Activated T-cell treated with anti-CD3 and anti-CD28 coated beads, Interleukin-2, amount 50 U/mL, for 1 hour (primary cell): ENCODE measurements at places on chromosomes 5 and 9.

GRCh38 chr5:159211729-159212174 is 2.4 kb upstream of the RNF145 start:
- no peak for DNase-seq

DNA sequence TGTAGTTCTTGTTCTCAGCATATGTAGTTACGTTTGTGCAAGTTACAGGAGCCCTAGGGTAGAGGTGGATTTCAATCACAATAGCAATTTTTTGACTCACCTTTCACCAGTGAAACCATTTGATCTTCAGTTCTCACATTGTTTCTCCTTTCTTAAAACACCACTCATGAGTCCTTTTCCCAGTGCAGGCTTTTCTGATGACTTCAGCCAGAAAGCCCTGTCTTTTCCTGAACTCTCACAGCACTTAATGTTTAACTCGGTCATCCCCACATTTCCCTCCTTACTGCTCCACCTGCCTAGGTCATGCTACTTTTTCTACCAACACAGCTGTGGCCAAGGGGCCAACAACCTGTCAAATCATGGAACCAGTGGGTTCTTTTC is 37.9 kb downstream of the ARHGEF28 start:
- DNase-seq, result no peak

DNA sequence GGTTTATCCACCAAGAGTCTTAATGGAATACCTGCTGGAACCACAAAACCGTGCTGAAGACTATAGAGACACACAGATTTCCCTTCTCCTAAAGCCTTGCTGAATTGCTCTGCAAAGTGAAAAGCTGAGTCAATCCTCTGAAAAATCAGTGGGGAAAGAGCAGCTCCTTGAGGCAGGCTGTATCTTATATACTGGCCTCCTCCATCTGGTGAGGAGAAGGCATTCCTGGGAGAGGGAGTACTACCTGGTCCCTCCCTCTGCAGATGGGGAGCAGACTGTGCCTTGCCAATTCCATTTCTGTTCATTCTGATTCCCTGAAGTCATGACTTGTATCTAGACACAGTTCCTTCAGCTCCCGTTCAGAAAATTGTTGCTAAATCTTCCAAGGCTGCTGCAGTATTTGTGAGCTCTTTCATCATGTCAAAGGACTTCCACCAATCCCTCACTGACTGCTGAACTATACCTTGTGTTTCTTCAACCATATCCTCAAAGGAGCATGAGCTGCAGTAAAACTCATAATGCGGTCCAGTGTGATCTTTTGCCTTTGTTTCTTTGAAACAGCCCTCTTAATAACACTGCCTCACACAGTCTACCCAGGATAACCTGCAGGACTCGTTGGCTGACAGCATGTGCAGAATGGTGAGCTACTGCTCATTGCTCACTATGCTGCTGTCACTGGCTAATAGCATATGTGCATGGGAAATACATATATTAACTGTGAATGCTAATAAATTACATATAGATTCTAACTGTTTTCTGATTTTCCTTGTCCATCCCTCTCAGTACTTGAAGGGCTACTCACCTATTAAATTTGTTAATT is 84.5 kb downstream of the FOXD1 start:
- DNase-seq, result no peak

DNA sequence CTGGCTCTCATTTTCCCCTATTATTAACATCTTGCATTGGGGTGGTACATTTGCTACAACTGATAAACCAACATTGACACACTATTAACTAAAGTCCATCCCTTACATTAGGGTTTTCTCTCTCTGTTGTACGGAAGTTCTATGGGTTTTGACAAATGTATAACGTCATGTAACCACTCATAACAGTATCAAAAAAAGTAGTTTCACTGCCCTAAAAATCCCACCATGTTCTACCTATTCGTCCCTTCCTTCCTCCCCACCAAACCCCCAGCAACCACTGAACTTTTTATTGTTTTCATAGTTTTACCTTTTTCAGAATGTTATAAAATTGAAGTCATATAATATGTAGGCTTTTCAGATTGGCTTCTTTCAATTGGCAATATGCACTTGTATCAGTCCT is 40.1 kb downstream of the MLLT3 start:
- DNase-seq, result no peak

GRCh38 chr5:76715736-76716455 is at the start of gene F2R:
TSS of gene F2R (plus strand) at chr5:76716126. CDS start at chr5:76716308, 182 bp downstream.
- DNase-seq, result peak; percentile 70

GRCh38 chr9:128434340-128434739 is 13.7 kb downstream of the CERCAM start:
- DNase-seq, result no peak

GRCh38 chr9:121896545-121896943 is 196.6 kb downstream of the TTLL11 start:
- DNase-seq, result no peak

DNA sequence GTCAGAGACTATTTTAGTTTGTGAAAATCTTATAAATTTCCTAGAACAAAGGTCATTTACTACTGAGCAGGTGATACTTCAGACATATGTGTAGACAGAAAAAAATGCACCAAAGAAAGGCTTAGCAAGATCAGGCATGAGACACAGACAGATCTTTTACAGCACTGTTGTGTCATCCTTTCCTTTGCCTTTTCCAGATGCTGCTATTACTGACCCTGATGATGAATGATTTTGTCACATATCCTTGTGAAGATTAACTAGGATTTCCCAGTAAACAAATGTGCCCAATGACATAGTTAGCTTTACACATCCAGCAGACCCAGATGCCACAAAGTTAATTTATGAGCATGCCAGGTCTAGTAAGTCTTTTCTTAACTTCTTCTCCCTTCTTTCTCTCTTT is 68.2 kb downstream of the DMRTA1 start:
- no peak for DNase-seq

DNA sequence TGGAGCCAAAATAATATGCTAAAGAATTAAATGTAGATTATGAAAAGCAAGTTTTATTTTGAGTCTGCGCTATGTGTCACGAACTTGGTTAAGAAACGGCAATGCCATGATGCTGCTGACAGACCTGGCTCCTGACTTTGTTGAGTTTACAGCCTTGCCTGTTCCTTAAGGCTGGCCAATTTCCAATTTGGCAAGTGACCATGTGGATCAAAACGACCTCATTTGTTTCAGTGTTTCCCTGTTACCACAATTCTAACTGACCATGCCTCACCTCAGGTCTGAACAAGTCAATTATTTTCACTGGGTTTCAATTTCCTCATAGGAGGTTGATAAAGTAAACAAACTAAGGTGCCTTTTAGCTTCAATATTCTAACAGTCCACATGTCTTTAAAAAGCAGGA is 461.4 kb downstream of the ZNF608 start:
- no peak for DNase-seq

GRCh38 chr5:173475780-173476179 is 140.7 kb downstream of the BOD1 start:
- no peak for DNase-seq

DNA sequence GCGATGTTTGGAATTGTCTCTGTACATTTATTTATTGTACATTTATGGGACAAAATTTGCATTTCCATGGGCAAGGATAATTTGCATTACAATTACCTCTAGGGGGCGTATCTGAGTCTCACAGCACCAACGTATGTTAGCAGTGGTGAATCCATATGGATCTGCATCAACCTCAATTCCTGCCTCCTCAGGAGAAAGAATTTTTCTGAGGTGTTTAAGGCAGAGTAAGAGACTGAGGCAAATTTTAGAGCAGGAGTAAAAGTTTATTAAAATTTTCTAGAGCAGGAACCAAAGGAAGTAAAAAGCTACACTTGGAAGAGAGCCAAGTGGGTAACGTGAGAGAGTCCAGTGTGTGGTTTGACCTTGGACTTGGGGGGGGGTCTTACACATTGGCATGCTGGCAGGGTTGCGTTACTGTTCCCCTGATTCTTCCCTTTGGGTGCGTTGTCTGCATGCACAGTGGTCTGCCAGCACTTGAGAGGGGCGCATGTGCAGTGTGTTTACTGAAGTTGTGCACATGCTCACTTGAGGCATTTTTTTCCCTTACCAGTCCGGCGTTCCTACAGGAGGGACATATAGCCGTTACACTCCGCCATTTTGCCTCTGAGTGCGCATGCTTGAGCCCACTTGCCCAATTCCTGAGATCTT is 21.0 kb upstream of the RAB14 start:
- no peak for DNase-seq

GRCh38 chr9:114551750-114552685 is 35.6 kb upstream of the ATP6V1G1 start:
- DNase-seq, result no peak

- DNase-seq, result no peak
Observed at GRCh38 chr9:114065304-114065703, 12.8 kb downstream of the AMBP start.

GRCh38 chr5:125582352-125582751 is 835.9 kb upstream of the ZNF608 start:
- DNase-seq, result no peak

DNA sequence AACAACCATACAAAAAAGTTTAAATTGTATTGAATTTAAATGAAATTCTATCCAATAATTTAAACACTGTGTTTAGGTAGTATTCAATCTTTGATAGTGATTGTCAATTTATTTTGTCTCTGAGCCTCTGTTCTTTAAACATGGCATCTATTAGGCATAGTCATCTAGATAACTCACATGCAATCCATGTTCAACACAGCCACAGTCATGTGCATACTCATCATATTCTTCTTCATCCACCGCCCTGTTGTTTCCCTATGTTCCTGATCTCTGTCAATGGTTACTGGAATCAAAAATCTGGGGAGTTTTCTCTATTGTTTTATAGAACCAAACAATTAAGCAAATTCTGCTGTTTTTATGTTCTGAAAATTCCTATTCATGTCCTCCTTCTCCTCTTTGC is 521.1 kb upstream of the DAB2 start:
- DNase-seq, result no peak

DNA sequence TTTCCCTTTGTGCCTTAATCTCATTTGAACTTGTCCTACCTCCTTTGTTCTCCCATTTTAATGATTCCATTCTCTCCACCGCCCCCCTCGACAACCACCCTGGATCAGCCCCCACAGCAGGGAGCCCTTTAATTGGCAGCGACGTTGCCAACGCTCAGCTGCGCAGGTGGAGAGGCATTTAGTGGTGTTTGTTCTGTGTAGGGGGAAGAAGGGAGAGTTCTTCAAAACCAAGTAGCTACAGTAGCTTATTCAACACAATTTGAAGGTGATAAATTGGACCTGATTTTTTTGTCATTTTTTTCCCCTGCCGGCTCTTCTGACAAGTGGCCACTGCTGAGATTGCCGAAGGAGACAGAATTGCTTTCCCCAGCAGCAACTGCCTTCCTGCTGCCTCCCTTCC is 499.1 kb downstream of the CDK5RAP2 start:
- no peak for DNase-seq

DNA sequence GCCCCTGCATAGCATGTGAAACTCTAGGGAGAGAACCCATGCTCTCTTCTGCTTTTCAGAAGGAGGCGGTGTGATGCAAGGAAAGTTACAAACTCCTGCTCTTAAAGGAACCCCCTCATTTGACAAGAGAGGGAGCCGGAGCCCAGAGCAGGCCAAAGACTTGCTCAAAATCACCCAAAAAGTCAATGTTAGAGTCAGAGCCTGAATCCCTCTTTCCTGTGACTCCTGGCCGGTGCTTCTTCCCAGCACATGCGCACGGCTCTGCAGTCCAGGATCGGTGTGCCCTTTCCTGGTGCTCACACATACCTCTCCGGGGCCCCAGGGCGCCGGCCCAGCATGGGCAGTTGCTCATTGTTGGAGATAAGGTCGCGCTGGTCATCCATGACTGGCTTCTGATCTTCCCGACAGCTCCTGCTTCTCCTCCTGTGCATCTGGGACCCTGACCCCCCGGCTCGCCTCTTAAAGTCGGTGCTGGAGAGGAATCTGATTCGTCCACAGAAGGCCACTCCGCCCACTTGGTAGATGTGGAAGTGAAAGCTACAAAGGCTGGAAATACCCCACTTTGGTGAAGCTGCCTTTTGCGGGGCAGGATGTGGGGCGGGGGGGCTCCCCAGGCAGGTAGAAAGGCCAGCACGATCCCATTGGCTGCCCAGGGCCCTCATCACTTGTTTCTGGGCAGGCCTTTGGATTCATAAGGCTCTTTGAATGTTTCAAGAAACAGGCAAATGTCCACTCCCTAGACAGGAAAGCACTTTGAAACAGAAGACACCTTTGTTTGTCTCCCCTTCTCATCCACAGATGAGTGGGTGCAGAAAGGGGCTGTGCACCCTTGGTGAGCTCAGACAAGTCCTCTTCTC is at the start of gene CD74:
Gene CD74 (minus strand): TSS at position 592 of the 857 bp plus-strand sequence. CDS start 161 bp downstream, at position 431.
- DNase-seq, result peak; percentile 88

DNA sequence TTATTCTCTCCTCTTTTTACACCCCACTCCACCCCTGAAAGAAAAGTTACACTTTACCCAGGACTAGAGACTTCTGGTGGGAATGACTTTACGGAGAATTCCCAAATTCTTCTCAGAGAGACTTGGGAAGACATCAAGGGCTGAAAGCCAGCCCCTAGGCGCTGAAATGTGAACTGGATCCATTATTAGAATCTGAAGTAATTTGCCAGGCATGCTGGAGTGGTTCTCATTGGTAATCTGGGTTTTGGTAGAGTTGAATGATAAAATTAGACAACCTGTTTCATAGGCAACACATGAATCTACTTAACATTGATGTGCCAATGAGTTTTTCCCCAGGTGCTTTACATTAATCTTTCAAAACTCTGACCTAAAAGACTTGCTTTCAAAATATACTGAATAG is 324.8 kb downstream of the ADAMTS6 start:
- no peak for DNase-seq

- no peak for DNase-seq
Observed at GRCh38 chr5:169869066-169869465, 111.2 kb downstream of the INSYN2B start.

- DNase-seq, result no peak
Observed at GRCh38 chr5:122984425-122984824, 52.1 kb downstream of the PPIC start.
